ENCODE measurements at places on chromosomes 3 and 15.

DNA sequence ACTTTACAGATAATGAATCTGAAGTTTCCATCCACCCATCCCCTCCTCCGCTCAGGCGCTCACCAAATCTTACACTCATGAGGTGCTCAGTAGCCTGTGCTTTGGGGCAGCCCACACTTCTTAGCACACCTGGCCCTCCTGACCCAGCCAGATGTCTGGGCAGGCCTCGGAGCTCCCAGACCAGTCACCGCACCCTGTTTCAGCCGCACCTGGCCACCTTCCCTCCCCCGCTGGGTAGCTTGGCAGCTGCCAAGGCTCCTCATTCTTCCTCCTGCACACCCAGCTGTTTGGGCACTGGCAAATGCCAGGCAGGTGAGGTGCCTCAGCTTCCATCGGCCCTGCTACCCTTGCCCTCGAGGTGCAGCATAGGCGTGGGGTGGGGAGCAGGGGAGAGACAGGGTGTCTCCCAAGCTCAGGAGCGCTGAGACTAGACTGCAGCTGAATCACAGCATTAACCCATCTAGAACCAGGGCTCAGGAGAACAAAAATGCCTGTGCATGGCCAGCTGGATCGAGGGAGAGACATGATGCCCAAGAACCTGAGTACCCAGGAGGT lies 45.8 kb downstream of the CDC25A start:
- no peak for DNase-seq

DNA sequence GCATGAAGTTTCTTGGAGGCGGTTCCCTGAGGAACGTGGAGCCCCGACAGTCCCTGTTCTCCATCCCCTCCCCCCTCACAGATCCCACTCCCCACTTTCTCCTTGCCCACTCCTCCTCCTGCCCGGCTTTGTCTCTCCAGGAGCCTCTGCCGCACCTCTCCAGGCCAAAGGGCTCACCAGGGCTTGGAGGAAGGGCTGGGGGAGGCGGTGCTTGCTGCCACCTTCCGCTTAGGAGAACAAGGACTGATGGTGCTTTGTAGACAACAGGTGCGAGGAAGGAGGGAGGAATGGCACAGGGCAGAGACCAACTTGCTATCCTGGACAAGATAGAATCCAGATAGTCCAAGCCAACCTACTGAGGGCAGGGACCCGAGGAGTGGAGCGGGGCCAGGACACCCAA lies 103.5 kb upstream of the SMAD3 start:
- DNase-seq: no peak

- DNase-seq: no peak
These were observed 537.8 kb upstream of the ROBO2 start for GRCh38 chr3:76502076-76502475.

DNA sequence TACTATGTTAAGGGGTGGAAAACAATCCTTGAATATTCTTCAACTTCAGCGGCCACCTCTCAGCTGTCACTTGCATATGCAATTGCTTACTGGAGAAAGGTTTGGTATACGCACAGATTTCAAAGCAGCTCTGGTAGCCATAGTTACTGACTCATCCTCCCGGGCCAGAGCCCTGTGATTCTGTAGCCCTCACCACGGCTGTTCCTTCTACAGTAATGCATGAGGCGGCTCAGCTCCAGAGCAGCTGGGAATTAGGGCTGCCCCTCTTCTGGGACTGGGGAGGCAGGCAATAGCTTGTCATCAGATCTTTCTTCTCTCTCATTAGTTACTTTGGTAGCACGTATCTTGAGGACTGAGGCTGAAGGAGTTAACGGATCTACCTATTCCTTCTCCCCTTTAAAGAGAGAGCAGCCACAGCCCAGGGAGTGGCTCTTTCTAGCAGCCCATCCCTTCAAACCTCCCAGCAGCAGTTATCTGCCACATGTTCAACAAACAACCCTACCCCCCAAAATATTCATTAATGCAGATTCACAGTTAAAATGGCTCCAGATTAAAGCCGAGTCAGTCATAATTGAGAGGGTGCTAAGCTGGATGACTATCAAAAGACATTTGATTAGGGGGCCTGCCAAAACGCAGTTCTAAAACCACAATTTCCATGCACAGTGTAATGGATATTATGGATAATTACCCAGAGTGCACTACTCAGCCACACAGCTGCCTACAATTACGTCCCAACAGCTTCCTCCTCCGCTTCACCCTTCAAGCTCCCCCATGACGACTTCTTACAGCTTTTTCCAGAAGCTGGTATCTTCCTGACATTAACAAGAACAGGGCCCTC lies 54.7 kb downstream of the ETV5 start:
- no peak for DNase-seq

DNA sequence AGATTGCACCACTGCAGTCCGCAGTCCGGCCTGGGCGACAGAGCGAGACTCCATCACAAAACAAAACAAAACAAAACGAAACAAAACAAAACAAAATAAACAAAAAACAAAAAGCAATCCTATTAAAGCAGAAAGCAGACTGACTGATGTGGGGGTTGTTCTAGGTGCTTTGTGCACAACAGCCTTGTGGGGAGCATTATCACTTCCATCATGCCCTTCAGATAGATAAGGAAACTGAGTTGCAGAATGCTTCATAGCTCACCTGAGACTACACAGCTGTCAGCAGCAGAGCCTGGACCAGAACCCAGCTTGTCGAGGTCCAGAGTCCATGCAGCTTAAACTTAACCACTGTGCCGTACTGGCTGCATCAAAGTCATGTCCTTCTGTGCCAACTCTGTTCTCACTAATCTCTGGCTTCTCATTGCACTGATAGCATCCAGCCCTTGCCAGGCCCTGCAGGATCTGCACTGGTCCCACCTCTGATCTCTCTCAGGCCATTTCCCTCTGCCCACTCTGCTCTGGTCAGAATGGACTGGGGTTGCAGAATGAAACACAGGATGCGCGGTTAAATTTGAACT lies 47.6 kb upstream of the MRPS22 start:
- no peak for DNase-seq

- no peak for DNase-seq
These were observed 127.6 kb upstream of the PDZRN3 start for GRCh38 chr3:73752338-73752737.

- no peak for DNase-seq
These were observed 340.1 kb upstream of the MANF start for GRCh38 chr3:51044982-51045381.

DNA sequence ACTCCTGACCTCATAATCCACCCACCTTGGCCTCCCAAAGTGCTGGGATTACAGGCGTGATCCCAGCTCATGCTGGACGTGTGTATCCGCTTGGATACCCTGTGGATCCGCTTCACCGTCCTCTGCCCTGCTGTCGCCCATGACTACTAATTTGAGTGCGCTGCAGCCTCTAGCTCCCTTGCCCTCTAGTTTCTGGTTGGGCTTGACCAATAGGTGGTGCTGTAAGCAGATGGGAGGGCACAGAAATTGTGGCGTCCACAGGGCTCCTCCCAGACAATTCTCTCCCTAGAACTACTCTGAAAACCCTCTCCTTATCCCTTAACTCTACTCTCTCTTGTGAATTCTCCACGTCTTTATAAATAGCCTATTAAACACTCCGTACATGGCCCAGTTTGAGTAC lies 36.2 kb downstream of the ZPLD1 start:
- DNase-seq: peak; percentile 31

GRCh38 chr3:16252988-16253387 lies 11.8 kb downstream of the DPH3 start:
- peak; percentile 21 for DNase-seq

- no peak for DNase-seq
These were observed 700.6 kb upstream of the ARRDC4 start for GRCh38 chr15:97259943-97260342.

- DNase-seq: no peak
These were observed 217.3 kb downstream of the SHQ1 start for GRCh38 chr3:72630969-72631344.

DNA sequence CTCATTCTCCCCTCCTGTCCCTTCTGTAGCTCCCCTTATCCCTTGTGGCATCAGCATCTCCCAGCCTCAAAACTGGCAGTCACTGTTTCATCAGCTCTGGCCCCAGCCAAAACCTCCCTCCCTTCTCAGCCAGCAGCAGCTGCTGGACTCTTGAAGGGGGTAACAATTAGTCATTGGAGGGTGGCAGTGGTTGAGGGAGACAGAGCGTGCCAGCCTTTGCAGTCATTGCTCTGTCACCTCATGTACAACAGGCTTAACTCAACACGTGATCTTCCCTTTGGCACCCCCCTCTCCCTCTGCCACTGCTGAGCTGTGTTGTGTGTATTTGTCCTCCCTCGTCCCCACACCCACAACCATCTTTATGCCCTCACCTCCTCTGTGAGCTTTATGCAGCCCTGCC lies 28.2 kb downstream of the RBP2 start:
- no peak for DNase-seq

GRCh38 chr3:56739036-56739435 lies 56.0 kb upstream of the TASOR start:
- DNase-seq: no peak

- DNase-seq: no peak
These were observed 35.3 kb upstream of the SNRPN start for GRCh38 chr15:24919446-24919845.

GRCh38 chr3:5017925-5018531 lies 38.8 kb downstream of the BHLHE40 start:
- DNase-seq: no peak

GRCh38 chr15:99616773-99617342 lies 51.1 kb downstream of the MEF2A start:
- no peak for DNase-seq

GRCh38 chr3:10563396-10563795 lies 58.0 kb upstream of the ATP2B2 start:
- DNase-seq: no peak

DNA sequence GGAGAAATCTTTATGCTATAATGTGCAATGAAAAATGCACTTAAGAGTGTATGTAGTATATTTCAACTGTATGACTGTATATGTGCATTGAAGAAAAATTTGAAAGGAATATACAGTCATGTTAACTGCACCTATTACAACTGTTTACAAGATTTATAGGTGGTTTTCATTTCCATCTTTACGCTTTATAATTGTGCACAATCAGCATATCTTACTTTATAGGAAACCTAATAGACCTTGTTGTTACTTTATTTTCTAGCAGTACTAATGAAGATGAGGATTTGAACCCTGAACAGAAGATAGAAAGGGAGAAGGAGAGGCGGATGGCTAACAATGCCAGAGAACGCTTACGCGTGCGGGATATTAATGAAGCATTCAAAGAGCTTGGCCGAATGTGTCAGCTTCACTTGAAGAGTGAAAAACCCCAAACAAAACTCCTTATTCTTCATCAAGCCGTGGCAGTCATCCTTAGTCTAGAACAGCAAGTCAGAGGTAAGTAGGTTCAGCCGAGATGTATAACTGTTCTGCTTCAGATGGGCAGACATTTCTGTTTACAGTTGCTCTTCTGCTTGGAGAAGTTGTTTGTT lies 103.4 kb upstream of the CGNL1 start:
- no peak for DNase-seq

DNA sequence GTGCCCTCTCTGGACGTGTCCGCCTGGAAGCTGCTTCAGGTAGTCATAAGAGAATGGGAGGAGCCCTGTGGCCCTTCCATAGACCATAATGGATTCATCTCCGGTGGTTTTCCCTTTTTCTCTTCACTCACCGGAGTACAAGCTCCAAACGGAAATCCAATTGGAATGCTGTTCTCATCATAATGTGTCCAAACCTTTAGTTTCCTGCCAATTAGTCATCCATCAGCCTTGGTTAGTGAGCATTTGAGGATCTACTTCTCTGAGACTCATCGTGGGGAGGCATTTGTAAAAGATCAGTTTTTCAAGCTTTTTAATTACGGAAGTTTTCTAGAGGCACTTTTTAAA lies 34.9 kb downstream of the ABHD2 start:
- no peak for DNase-seq

GRCh38 chr3:188390343-188390718 lies 236.4 kb downstream of the LPP start:
- DNase-seq: no peak

DNA sequence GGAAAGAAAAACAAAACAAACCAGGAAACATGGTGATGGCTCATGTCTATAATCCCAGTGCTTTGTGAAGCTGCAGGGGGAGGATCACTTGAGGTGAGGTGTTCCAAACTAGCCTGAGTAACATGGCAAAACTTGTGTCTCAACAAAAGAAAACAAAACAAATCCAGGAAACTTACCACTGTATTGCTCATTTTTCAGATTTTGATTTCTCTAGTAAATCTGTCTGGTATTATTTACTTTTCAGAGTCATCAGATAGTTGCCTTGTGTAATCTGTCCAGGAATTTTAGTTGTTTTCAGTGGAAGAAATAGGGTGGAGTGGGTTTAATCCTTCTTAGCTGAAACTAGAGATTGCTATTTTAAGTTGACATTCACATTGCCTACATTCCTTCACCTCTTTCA lies 91.8 kb upstream of the ALCAM start:
- DNase-seq: no peak

DNA sequence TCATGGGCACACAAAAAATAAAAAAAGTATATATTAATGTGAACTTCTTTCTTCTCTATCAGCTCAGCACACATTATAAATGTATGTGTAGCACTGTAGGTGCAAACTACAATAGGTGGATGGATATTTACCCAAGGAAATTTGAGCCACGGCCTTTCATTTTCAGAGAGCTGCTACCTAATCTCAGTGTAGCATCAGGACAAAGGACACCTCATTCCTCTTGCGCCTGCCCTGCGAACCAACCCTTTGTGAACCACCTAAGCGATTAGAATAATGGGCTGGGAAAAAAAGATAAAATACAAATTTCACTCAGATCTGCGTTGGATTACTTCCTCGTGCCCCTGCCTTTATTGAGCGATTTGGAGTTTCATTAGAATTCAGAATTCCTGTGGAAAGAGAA lies 263.2 kb downstream of the NR2F2 start:
- DNase-seq: no peak

- no peak for DNase-seq
These were observed 6.8 kb upstream of the TBC1D5 start for GRCh38 chr3:17749281-17749680.

GRCh38 chr3:133891662-133892378 lies 3.9 kb downstream of the RAB6B start:
- DNase-seq: no peak

GRCh38 chr3:127676921-127677351 lies 4.2 kb downstream of the ABTB1 start:
- DNase-seq: no peak

DNA sequence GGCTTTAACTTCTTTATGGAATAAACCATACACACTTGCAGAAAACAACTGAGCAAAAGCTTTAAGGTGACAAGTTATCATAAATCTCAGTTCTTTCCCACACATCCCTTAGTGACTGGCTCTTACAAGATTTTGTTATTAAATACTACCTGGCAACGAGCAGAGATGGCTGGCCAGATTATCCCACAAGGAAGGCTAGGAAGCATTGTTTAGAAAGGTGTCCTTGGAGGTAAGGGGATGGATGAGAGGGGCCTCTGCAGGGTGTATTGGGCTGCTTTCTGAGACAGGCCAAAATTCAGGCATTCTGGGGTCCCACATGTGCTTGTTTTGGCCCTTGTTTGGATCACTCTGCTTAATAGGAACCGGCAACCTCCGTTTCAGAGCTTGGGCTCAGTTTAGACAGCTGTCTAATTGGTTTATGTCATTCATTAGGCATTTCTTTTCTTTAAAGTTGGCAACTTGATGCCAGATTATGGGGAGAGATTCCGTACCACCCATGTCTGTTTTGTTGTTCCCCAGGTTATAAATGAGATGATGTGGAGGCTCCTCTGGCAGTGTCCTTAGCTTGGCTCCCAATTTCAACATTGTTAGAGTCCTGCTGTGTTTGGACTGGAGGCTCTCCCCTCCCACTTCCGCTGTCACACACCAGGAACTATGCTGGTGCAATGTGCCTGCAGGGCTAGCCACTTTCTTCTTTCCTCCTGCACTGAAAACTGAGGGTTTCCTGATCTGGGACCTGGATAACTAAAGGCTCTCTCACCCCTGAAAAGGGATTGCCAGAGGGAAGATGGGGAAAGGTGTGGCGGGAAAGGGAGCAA lies 121.1 kb downstream of the TPRG1 start:
- DNase-seq: no peak
